Posterior vena cava (tissue), 2 donors: ENCODE measurements at places on chromosomes 1 and 21. TPM values are rescaled to one million over a fixed set of nuclear protein-coding genes. Genes with fewer than 3 reads are reported as not detected.

DNA sequence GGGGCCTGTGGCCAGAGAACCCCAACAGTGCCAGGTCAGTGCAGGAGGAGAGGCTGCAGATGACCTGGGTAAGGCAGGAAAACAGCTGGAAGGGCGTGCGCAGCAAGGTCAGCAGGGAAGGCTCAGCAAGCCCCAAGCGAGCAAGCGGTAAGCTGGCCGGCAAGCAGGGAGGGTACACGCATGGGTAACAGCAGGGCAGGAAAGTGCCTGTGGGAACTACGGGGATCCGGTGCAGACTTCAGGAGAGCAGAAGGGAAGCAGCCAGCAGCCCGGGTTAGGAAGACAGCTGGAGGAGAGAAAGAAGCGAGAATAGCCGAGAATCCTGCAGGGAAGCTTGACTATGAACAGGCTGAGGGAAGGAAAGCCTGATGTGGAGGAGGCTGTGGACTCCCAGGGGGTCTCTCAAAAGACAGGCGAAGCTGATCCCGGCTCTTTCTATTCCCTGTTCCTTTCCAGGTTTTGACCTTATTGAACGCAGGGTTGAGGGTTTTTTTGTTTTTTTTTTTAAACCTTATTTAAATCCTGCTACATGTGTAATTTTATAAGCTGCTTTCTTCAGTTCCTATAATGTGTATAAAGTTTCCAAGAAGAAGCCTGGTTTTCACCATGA, 20.9 kb downstream of the UMODL1 start:
- peak; percentile 74 for DNase-seq

DNA sequence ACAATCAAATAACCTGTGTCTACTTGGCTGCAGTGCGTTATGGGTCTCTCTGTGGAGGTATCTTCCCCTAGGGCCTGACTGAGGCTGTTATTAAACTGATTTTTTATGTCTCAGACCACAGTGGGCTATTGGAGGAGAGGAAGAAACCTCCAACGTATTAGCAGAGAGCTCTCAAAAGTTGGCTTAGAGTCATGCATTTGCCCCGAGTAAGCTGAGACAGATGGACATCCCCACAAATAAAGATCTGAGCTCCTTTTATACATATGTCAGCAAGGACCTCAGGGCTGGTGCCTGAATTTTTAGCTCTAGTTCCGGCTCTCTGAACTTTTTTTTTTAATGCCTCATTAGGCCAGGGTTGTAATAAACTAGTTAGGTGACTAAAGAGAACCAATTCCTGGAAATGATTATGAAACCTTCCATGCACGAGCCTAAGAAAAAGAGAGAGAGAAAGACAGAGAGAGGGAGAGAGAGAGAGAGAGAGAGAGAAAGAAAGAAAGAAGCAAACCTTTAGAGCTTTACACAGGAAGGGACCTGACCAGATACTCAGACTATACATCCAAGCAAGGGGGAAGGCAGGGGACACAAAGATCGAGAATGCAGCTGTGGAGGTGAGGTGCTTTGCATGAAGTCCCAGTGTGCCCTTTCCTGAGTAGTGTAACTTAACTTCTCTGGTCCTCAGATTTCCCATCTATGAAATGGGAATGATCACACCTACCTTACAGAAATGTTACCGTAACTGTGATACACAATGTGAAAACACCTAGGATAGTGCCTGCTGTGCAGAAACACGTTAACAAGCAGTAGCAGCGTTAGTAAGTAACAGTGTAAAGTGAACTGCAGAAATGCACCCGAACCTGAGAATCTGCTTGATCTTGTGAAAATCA, 8.4 kb upstream of the PIGR start:
- no peak for DNase-seq

- DNase-seq, result no peak
Observed at GRCh38 chr1:164562947-164563520, 4.0 kb downstream of the PBX1 start.

GRCh38 chr1:118815909-118816308, 172.2 kb downstream of the TBX15 start:
- DNase-seq, result no peak

GRCh38 chr1:18142969-18143368, 35.4 kb downstream of the IGSF21 start:
- no peak for DNase-seq

- no peak for DNase-seq
Observed at GRCh38 chr1:173112129-173112528, 61.4 kb upstream of the TNFSF18 start.

DNA sequence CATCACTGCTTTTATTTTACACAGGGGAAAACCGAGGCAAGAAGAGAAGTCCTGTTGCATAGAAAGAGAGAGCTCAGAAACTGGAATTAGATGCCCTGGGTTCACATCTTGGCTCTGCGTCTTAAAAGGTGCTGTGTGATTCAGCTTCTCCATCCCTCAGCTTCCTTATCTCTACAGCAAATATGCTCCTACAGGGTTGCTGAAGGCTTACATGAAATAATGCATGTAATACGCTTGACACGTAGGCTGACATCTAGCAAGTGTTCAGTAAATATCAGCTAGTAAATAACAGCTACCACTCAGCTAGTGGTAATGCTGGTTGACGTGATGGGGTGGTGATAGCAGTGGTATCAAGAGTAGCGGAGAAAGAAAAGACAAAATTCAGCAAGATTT, 77.1 kb upstream of the CD55 start:
- DNase-seq, result no peak

DNA sequence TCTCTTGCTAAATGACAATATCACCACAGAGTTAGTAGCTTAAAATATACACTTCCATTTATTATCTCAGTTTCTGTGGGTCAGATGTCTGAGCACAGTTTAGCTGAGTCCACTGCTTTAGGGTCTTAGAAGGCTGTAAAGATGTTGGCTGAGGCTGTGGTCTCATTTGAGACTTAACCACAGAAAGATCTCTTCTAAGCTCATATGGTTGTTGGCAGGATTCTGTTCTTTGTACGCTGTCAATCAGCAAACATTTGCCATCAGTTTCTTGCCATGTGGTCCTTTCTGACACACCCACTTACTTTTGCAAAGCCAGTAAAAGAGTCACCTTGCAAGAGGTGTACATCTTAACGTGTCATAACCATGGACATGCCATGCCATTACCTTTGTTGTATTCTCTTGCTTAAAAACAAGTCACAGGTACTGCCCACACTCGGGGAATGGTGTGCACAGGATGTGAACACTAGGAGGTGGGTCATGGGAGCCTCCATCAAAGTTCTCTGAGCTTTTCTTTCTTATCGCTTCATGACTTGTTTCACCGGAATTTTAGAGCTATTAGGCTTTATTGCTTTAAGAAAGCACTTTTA, 18.7 kb downstream of the DYRK1A start:
- no peak for DNase-seq

GRCh38 chr1:222417264-222417663, 130.6 kb downstream of the HHIPL2 start:
- DNase-seq, result no peak

GRCh38 chr1:79617777-79618176, 611.2 kb upstream of the ADGRL4 start:
- no peak for DNase-seq

GRCh38 chr21:35860189-35860869, 200.0 kb downstream of the SETD4 start:
- DNase-seq, result no peak

DNA sequence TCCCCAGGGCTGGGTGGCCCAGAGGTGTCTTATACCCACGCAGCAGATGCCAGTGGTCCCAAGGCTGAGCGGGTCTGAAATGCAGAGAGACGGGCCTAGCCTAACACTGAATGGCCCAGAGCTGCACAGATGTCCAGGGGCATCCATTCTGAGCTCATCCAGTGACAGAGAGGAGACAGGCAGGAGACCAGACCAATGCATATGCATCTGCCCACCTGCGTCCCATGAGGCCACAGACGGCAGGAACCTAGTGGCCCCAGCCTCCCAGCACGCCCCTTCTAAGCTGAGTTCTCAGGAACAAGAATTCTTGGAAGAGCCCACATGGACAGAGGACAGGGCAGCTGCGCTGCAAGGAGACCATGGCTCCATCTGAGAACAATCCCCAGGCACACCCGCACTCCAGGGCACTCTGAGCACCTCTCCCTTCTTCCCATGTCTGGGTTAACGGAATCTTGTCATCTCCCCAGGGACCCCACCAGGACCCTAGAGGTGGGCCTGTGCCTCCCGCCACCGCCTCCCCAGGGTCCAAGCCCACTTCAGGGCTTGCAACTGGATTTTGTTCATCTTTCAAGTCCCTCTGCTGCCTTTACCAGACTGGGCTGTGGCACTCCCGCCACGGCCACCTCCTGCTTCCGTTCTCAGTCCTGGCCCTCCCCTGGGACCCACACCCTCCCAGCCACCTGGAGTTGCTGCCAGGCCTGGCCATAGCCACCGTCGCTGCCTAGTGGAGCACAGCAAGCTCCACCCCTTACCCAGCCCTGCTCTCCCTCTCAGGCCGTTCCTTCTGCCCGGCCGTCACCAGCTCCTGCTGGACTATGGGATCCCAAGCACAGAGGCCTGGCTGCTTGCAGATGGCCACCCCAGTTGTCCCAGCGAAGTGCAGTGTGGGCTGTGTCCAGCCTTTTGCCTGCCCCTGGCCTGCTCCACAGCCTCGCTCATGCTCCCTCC, 3.3 kb downstream of the WNT3A start:
- peak; percentile 82 for DNase-seq

- no peak for DNase-seq
Observed at GRCh38 chr1:237759377-237759776, 131.3 kb downstream of the ZP4 start.

GRCh38 chr1:240310226-240310925, 218.7 kb downstream of the FMN2 start:
- DNase-seq, result no peak

DNA sequence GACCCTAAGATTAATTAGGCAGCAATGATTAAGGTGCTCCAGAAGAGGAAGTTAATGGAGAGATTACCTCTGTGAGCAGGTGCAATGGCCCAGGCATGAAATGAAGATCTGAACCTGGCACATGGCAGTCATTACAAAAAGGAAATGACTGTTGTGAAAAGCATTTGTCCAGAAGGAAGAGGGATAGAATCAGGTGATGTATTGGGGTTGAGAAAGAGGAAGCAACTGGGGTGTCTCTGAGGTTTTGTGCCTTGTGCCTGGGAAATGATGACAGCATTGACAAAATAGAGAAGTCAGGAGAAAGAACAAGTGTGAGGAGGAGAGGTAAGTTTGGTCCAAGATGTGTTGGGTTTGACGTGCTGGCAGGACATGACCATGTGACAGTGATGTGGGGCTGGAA, 5.6 kb downstream of the CRCT1 start:
- DNase-seq, result no peak

- DNase-seq, result no peak
Observed at GRCh38 chr1:64597113-64597512, 127.2 kb downstream of the CACHD1 start.

GRCh38 chr1:34163792-34164731, 968 bp downstream of the CSMD2 start:
- DNase-seq, result no peak

DNA sequence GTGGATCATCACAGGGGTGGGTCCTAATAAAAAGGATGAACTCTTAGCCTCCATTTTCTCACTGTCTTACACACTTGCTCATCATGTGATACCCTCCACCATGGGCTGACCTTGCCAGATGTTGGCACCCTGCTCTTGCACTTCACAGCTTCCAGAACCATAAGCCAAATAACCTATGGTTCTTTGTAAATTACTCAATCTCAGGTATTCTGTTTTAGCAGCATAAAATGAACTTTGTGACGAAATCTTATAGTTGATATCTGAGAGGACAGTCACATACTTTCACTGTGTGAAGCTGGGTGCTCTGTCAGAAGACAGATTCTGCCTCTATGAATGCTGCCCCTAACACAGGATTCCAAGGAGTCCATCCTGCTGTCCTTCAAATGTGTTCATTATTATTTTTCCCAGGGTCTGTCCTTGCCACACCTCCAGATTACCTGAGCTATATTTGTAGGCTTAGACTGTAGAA, 13.8 kb downstream of the DUSP10 start:
- DNase-seq, result no peak

- no peak for DNase-seq
Observed at GRCh38 chr1:102732927-102733326, 375.4 kb downstream of the COL11A1 start.

DNA sequence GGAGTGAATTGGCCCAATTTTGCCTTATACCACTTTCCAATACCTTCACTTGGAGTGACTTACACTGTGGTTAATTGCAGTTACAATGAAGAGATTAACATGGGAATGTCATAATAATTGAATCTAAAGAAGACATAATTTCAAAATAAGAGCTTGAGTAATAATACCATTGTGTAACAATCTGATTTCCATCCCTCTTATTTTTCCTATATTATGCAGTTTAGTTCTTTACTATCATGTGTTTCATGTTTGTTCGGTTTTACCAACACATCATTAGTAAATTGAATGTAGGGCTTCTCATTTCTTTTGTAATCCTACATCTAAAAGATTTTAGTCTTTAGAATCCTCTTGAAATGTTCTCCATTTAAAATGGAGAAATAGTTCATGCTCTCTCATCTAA, 19.2 kb upstream of the XPR1 start:
- DNase-seq, result no peak

DNA sequence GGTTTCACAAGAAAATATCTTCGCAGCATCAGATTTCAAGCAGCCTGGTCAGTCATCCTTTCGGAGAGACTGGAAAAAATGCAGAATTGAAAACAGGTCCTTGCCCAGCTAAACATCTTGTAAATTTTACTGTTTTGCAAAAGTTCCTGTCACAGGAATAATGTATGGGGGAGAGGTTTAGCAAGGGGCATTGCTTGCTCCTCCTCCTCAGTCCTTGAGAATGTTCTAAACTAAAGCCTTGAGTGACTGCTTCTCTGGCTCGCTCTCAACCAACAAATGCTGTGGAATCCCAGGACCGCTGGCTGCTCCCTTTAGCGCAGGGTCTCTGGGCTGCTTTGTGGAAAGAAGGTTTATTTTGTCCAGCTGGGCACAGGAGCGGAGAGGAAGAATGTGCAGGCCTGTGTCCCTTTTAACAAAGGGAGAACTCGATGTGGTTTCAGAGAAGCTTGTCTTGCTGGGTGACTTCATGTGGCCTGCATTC, 33.6 kb upstream of the FHAD1 start:
- DNase-seq, result peak; percentile 45

ESRRG gene
- total RNA-seq, result 0.09 TPM

IL19 gene
- not detected for total RNA-seq

IL20 gene
- not detected for total RNA-seq

ADIPOR1 gene
- total RNA-seq, result 53.4 TPM

RAB3GAP2 gene
- total RNA-seq, result 31.1 TPM

NT5C1A gene
- total RNA-seq, result 0.71 TPM
